AG04450 (cell line): ENCODE measurements at places on chromosomes 2 and 18. TPM values are rescaled to one million over a fixed set of nuclear protein-coding genes. Genes with fewer than 3 reads are reported as not detected.

UGT1A5 gene
- polyA plus RNA-seq: not detected in 2 replicates

KCNG2 gene
- 0.38 and 0.57 TPM in 2 replicates for polyA plus RNA-seq

FOXD4L1 gene
- polyA plus RNA-seq: 0.02 TPM in 1 of 2 replicates, not detected in the other

PARD6G gene
- polyA plus RNA-seq: 9.6 and 11.2 TPM in 2 replicates

PLCD4 gene
- 4.7 and 4.9 TPM in 2 replicates for polyA plus RNA-seq

ANKRD30BL gene
- not detected in 2 replicates for polyA plus RNA-seq

TEX44 gene
- polyA plus RNA-seq: not detected in 2 replicates

DTYMK gene
- 28.4 and 29.6 TPM in 2 replicates for polyA plus RNA-seq

CHRNA1 gene
- polyA plus RNA-seq: 2.6 and 2.7 TPM in 2 replicates

DLGAP1 gene
- 0.09 and 0.17 TPM in 2 replicates for polyA plus RNA-seq

SRD5A2 gene
- not detected in 2 replicates for polyA plus RNA-seq

GKN2 gene
- polyA plus RNA-seq: not detected in 2 replicates

CYBRD1 gene
- 115 and 157 TPM in 2 replicates for polyA plus RNA-seq

PRKAG3 gene
- not detected in 2 replicates for polyA plus RNA-seq

CCL20 gene
- polyA plus RNA-seq: 0.11 TPM in 1 of 2 replicates, not detected in the other

SP9 gene
- polyA plus RNA-seq: not detected in 2 replicates

PRSS56 gene
- polyA plus RNA-seq: not detected in 2 replicates

CFAP53 gene
- polyA plus RNA-seq: 0.24 and 0.26 TPM in 2 replicates

RALBP1 gene
- polyA plus RNA-seq: 49.1 and 59.8 TPM in 2 replicates

PLEK gene
- 0.06 TPM in 2 replicates for polyA plus RNA-seq

HOXD13 gene
- not detected in 2 replicates for polyA plus RNA-seq

NEB gene
- polyA plus RNA-seq: 0.06 and 0.14 TPM in 2 replicates

CRYGD gene
- not detected in 2 replicates for polyA plus RNA-seq

HSBP1L1 gene
- polyA plus RNA-seq: 15.8 and 19.4 TPM in 2 replicates

FZD7 gene
- polyA plus RNA-seq: 40.6 and 42.9 TPM in 2 replicates

CD8A gene
- not detected in 2 replicates for polyA plus RNA-seq

MPPE1 gene
- polyA plus RNA-seq: 21.1 and 21.9 TPM in 2 replicates

ASB18 gene
- not detected in 2 replicates for polyA plus RNA-seq

C2orf92 gene
- polyA plus RNA-seq: 1.3 and 1.5 TPM in 2 replicates

NCK2 gene
- polyA plus RNA-seq: 18.9 and 20.5 TPM in 2 replicates

MEP1B gene
- polyA plus RNA-seq: not detected in 2 replicates

MYO5B gene
- 0.32 and 0.41 TPM in 2 replicates for polyA plus RNA-seq

SAG gene
- polyA plus RNA-seq: not detected in 2 replicates

DCDC2C gene
- not detected in 2 replicates for polyA plus RNA-seq

MERTK gene
- 0.84 and 0.91 TPM in 2 replicates for polyA plus RNA-seq

LOXL3 gene
- 41.1 and 46.2 TPM in 2 replicates for polyA plus RNA-seq

SCYGR8 gene
- not detected in 2 replicates for polyA plus RNA-seq

RTP5 gene
- polyA plus RNA-seq: not detected in 2 replicates

CHRNG gene
- not detected in 2 replicates for polyA plus RNA-seq

THSD7B gene
- not detected in 2 replicates for polyA plus RNA-seq

SP140 gene
- polyA plus RNA-seq: 0.73 and 1.5 TPM in 2 replicates

ADRA2B gene
- not detected in 2 replicates for polyA plus RNA-seq

KCNJ13 gene
- 0.02 TPM in 1 of 2 replicates, not detected in the other for polyA plus RNA-seq

ABCG5 gene
- not detected in 2 replicates for polyA plus RNA-seq

MARCO gene
- polyA plus RNA-seq: not detected in 2 replicates

WDR43 gene
- 67.2 and 95.5 TPM in 2 replicates for polyA plus RNA-seq

PIEZO2 gene
- 2.7 and 2.8 TPM in 2 replicates for polyA plus RNA-seq
